Right renal pelvis (tissue), 4 donors: ENCODE measurements at places on chromosomes 5 and 9.

DNA sequence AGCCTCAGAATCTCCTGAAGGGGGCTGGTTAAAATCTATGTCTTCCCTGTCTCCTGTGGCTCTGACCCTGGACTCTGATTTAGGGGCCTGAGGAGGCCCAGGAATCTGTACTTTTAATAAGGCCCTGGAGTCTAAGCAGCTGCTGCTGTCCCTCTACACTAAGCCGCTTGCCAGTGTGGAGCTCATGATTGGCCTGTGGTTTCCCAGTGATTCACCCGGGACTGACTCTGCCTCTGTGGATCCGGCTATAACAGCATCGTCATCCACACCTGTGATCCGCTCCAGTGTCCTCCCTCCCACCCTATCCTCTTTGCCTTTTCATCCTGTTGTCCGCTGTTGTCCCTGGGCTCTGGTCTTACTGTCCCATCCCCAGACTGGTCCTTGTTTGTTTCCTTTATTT lies 3.7 kb downstream of the SLC31A2 start:
- DNase-seq = no peak

GRCh38 chr5:83450967-83451248 lies 20.6 kb upstream of the VCAN start:
- DNase-seq = no peak

GRCh38 chr5:96256795-96257470 lies 176.1 kb downstream of the PCSK1 start:
- no peak for DNase-seq

DNA sequence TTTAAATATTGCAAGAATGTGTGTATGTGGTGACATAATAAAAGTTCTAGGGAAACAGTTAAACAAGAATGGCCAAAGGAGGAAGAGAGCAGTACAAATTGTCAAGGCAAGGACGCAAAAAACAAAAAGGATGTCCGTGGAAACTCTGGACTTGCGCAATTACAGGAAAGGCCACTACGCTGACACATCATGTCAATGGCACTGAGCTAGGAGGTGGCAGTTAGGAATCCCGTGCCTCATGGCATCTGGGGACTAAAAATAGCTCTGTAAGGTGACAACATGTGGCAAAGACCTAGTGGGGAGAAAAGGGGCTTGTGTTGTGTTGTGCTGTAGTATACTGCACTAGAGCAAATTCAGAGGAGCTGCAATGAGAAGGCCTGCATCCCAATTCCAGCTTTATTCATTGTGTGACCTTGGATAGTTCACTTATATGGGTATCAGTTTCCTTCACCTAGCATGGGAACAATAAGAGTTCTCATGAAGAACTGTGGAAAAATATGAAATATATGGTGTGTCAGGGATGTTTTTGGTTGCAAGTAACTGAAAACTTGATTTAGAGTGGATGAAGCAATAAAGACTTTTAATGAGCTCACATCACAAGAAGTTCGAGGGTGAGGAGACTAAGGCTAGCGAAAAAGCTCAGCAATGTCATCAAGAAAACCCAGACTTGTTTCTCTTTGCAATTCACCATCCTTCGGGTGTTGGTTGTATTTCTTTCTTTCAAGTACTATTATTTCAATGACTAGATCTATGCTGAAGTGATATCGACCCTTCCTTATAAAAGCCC lies 124.1 kb upstream of the STC2 start:
- no peak for DNase-seq

GRCh38 chr5:131265311-131265803 lies 1.5 kb downstream of the CDC42SE2 start:
- no peak for DNase-seq

GRCh38 chr9:100515578-100516494 lies 42.9 kb downstream of the TMEFF1 start:
- no peak for DNase-seq

- no peak for DNase-seq
Measured at GRCh38 chr9:131984564-131984963, 95.1 kb downstream of the MED27 start.

DNA sequence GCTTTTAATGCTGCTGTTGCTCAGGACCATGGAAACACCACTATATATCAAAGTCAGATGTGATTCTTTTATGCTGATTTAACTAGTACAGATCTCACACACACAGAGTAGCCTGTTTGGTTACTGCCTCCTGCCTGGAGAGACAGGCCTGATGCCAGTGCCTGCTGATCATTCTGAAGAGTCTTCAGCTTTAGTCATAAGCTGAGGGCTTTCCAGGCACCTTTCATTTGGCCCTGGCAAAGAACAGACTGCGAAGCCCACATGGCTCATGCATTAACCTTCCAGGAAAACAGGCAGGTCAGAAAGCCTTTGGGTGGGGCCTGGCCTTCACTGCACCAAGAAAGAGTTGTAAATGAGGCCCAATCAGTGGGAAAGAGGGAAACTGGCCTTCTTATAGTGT lies 144.7 kb downstream of the SAXO1 start:
- no peak for DNase-seq

DNA sequence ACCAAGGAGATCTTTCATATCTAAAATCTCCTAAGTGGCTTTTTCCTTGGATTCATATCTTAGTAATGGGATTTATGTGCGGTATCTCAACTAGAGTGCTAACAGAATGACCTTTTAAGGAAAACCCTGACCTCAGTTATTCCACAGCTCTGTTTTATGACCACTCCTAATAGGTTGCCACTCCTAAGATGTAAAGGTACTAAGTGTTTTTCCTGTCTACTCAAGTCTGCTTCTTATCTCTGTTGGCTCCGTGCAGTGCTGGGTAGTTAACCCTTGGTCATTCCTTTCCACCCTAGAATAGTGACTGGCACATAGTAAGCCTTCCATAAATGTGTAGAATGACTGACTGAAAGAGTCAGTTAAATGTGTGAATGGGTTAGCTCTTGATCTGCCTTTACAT lies 161.4 kb downstream of the DOCK2 start:
- no peak for DNase-seq

DNA sequence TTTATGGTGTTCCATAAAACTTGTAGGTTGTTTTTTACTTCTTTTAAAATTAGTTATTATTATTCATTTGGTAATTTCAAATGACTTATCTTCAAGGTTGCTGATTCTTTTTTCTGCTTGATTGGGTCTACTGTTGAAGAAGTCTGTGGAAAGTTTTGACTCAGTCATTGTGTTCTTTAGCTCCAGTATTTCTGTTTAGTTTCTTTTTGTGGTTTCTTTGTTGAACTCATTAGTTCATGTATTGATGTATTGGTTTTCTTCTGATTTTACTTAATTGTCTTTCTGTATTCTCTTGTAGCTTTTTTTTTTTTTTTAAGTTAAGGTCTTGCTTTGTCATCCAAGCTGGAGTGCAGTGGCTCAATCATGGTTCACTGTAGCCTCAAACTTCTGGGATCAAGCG lies 345.4 kb upstream of the MEF2C start:
- no peak for DNase-seq

GRCh38 chr9:98929895-98930341 lies 13.8 kb upstream of the COL15A1 start:
- no peak for DNase-seq

- no peak for DNase-seq
Measured at GRCh38 chr9:109811876-109812275, 31.9 kb downstream of the PALM2AKAP2 start.

GRCh38 chr5:142301540-142301939 lies 23.3 kb downstream of the SPRY4 start:
- no peak for DNase-seq

DNA sequence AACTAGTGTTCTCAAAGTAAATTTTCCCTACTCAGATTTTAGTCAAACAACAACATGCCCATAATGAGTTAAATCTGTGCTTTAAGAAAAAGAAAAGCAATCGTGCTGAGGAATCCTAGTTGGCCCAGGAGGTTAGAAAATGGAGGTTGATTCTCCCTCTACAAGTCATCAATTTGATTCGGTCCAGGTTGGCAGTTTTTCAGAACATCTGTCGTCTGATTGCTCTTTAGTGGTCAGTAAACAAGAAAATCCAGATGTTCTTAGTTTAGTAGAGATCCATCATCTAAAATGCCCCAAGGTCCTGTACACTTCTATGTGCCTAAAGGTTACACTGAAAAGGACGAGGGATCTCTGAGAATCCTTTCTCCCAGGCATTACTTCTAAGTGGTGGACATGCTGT lies 659.2 kb downstream of the MTRR start:
- DNase-seq = no peak

DNA sequence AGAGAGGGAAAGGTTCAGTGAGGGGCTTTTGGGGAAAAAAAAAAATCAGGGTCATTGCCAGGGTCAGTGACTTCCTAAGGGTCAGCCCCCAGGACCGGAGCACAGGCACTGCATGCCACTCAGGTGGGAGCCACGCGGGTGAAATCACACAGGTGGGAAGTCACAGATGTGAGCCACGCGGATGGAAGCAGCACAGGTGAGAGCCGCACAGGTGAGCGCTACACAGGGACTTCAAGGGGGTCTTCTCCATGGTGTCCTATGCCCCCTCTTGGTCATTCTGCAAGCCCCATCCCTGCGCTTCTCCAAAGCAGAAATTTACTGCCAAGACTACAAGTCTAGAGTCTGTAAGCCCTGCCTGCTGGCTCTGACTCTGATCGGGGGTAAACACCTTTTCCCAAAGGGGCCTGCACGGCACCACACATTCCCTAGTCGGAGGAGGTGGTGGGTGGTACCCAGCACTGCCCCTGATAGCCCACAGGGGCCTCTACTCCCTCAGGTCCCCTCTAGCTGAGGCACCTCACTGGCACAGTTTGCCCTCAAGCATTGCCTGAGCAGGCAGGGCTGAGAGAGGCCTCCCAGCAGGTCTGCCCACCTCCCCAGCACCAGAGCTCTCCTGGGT lies 18.3 kb upstream of the OBP2B start:
- no peak for DNase-seq

- no peak for DNase-seq
Measured at GRCh38 chr9:71663931-71664459, 104.3 kb downstream of the CEMIP2 start.
